ENCODE measurements at places on chromosomes 16 and 17.

DNA sequence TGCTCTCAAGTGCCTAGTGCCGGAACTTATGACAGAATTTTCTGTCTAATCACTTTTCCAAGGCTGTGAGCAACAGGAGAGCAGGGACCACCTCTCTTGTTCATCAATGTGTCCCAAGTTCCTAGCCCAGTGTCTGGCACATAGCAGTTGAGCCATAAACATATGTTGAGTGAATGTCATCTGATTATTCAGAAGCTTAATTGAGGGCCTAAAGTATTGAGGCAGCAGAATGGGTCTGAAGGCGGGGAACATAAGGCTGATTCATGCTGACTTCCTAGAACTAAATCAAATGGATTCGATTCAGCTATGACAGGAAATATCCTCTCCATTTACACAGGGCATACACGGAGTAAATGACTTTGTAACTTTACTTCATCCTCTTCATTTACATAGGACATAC is 438.0 kb upstream of the ZFHX3 start:
- no peak for DNase-seq

- DNase-seq = no peak
These were observed 47.3 kb upstream of the TBX2 start for GRCh38 chr17:61352408-61352770.

DNA sequence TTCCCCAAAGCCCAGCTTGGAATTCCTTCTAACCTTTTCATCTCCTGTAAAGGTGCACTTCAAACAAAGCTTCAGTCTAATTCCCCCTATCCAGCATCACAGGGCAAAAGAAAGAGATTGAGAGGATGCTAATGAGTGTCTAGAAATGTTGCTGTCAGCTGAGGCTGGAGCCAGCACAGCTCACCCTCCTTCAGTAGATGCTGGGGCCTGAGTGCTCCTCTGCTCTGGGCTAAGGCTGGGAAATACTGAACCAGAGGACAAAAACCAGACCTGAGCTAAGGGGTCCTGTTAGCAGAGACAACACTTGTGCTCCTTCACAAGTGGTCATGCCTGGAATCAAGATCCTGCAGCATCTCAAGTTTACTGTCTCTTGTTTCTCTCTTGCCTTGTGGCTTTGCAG is 85.0 kb downstream of the CHD9NB start:
- no peak for DNase-seq

DNA sequence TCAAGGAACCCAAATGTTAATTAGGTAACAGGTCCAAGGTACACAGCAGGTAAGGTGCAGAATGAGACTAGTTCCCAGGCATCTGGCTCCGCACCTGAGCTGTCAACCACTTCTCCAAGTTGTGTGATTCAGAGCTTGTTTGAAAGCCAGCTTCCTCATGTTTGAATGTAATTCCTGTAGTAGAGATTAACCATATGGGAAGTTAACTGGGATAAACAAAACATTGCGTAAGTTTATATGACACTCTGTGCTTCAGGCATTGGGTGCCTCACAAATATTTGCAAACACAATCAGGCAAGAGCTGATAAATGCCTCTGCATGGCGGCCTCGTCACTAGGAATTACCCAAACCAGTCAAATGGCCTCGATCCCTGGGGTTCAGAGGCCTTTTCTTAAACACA is 27.9 kb upstream of the CPHXL start:
- DNase-seq = no peak

DNA sequence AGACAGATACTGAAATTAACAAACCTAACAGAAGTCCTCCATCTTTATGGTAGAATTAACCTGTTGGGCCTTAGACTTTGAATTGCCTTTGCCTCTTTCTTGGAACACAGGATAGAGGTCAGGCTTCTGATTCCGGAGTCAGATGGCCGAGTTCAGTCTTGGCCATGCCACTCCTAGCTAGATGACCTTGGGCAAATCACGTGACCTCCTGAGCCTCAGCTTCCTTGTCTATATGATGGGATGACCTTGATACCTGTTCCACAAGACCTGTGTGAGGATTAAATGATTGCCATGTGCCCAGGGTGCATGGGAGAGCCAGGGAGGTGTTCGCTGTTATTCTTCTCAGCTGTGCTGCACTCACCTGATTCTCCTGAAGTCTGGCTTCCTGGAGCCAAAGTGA is 161.4 kb downstream of the CMIP start:
- DNase-seq = no peak

DNA sequence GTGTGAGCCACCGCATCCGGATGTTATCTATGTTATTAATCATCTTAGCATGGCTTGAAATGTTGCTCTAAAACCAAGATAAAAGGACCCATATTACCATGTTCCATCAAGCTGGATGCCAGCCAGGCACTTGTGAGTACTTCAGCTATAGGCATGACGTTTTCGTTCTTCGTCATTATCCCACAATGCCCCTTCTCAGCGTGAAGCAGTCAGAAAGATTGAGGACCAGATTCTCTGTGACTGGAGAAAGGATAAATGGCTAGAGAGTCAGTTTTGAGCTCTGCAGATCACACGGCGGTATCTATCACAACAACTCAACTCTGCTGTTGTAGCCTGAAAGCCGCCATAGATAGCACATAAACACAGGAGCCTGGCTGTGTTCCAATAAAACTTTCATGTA is 29.8 kb upstream of the LCMT1 start:
- no peak for DNase-seq

GRCh38 chr17:31926100-31926729 is 10.6 kb upstream of the SUZ12 start:
- no peak for DNase-seq

- no peak for DNase-seq
These were observed 30.9 kb upstream of the CDC42EP4 start for GRCh38 chr17:73342541-73343167.

DNA sequence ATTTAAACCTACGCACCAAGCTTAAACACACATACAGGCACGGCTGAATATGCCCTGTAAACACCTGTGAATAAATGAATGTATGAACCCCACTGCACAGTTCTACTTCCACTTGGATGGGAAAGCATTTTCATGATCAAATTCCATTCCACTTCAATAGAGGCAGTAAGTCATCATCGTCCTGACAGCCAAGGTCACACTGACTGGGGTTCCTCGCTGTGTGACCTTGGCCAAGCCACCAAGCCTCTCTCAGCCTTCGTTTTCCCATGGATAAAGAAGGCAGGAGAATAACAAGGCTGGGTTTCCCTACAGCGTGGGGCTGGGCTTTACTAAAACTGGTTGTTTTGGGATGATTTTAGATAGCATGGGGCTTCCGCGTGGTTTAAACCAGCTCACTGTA is 82.8 kb downstream of the TBC1D16 start:
- DNase-seq = no peak

DNA sequence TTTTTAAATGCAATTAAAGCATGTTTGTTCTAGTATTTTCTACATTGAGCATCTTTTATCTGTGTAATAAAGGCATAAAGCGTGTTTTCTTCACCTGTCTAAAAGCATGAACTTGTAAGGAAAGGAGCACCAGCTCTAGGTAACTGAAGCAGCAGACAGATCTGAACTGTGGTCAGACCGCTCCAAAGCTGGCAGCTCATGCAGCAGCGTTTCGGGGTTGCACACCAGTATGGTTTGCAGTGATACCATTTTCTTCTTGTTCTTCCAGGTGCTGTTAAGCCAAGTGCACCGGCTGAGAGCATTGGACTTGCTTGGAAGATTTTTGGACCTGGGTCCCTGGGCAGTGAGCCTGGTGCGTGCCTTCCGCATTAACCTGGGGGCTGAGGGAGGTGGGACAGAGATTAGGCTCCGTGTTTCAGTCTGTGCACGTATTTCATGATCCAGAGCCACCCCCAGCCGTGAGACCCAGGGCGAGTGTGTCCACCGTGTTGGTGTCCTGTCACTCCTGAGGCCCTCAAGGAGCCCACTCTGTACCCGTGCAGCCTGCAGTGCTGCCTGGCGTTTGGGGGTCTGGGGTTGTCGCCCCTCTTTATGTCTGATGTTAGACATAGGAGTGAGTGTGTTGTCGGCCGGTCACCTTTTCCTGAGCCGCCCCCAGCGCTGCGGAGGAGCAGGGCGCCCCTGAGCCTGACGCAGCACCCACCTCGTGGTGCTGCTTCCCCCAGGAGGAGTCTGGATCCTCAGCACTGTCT is 136.3 kb upstream of the CHMP6 start:
- no peak for DNase-seq

GRCh38 chr16:677316-678190 is 2.1 kb downstream of the RHBDL1 start:
- no peak for DNase-seq

DNA sequence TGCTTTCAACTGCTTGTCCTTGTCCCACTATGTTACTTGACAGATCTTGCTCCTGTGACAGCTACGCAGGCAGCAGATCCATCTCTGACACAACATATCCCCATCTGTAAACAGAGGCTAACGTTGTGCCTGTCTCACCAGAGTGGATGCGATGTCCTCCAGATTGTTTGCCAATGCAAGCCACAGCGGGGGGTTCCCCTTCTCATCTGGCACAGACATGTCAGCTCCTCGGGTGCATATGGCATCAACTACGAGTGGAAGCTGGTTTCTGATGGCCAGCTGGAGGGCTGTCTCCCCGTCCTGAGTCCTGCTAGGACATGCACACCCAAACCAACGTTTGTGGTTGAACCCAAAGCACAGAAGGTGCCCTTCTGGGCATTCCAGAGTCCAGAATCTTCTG is 39.0 kb downstream of the CYB5D2 start:
- DNase-seq = no peak

DNA sequence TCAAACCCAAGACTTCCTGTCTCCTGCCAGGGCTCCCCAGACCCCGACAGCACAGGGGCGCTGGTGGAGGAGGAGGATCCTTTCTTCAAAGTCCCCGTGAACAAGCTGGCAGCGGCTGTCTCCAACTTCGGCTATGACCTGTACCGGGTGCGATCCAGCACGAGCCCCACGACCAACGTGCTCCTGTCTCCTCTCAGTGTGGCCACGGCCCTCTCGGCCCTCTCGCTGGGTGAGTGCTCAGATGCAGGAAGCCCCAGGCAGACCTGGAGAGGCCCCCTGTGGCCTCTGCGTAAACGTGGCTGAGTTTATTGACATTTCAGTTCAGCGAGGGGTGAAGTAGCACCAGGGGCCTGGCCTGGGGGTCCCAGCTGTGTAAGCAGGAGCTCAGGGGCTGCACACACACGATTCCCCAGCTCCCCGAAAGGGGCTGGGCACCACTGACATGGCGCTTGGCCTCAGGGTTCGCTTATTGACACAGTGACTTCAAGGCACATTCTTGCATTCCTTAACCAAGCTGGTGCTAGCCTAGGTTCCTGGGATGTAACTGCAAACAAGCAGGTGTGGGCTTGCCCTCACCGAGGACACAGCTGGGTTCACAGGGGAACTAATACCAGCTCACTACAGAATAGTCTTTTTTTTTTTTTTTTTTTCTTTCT is 8.1 kb downstream of the SERPINF1 start:
- no peak for DNase-seq

DNA sequence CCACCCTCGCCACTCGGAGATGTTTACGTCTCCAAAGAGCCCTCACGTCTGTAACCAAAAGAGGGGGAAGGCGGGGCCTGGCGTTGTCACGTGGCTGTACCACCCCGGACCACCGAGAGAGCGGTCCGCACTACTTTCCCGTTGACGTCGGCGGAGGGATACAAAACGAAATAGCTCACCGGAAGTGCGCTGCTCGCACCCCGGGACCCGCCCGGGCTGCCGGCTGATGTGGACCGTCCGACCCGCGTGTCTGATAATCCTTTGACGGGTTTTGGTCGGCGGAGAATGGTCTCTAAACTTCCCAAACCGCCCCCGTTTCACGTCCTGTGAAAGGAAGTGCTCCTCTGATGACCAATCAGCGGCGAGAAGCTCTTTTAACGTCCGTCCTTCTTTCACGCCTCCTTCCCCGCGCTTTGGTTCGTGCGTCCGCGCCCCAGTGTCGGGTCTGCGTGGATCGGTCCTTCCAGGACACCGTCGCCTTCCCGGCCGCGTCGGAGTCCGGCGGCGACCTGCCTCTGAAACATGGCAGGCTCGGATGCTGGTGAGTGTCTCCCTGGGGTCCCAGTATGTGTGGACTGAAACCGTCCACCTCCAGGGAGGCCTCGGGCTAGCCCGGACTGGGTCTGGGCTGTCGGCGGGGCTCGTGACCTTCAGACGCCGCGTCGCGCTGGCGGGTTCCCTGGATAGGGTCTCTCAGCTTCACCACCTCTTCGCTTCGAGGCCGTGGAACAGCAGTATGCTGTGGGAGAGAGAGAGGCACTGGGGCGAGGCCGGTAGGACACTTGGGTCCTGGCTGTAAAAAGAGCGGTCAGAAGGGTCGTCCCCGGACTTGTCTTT is at the start of gene CEP95:
Gene CEP95, plus strand, starts transcription at position 402 of the 837 bp plus-strand sequence. Its CDS starts 121 bp downstream, at position 523.
- DNase-seq = peak; percentile 98

GRCh38 chr17:4858068-4858881 is 25.1 kb downstream of the MINK1 start:
- DNase-seq = no peak

DNA sequence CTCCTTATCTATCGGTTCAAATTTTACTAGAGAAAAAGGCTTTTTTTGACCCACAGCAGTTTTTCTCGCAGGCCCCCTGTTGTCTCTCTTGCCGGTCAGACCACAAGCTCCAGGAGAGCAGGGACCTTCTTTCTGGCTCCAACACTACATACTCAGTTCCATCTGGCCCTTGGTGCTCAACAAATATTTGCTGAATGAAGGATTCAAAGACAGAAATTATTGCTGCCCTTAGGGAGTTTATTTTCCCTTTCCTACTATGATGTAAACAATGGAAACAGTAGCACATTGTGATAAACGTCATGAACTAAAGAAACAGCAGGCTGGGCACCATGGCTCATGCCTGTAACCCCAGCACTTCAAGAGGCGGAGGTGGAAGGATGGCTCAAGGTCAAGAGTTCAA is 59.0 kb upstream of the ATP2A3 start:
- DNase-seq = no peak

- no peak for DNase-seq
These were observed 18.7 kb upstream of the ARHGAP17 start for GRCh38 chr16:25033852-25034251.

- no peak for DNase-seq
These were observed 97.7 kb downstream of the RPGRIP1L start for GRCh38 chr16:53605831-53606400.

- no peak for DNase-seq
These were observed 28.2 kb downstream of the NEUROD2 start for GRCh38 chr17:39579318-39580081.

DNA sequence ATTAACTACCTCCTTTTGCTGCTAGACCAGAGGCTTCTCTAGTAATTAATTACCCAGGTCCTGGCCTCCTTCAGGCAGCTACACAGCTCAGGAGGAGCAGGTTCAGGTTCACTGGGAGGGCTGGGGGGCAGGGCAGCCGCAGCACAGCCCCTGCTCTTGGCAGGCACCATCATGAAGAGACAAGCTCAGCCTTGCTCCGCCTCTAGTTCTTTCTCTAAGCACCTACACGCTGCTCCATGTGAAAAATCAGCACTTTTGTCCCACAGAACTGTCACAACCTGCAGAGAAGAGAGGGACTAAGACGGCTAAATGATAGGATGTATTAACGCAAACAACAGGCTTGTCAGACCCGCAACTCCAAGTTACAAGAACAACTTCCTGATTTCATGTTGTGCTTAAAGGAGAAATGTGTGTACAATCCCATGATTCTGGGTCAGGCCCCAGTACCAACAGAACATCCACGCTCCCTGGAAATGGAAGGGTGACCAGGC is 53.4 kb downstream of the GRB2 start:
- DNase-seq = no peak

All from vagina (tissue), 2 donors.